ENCODE measurements at places on chromosomes 5 and 9.
A peak's percentile ranks its signal among the peaks of the same experiment; 100 is the strongest.

- DNase-seq = no peak
Observed at GRCh38 chr9:4674783-4675182, 4.6 kb upstream of the CDC37L1 start.

DNA sequence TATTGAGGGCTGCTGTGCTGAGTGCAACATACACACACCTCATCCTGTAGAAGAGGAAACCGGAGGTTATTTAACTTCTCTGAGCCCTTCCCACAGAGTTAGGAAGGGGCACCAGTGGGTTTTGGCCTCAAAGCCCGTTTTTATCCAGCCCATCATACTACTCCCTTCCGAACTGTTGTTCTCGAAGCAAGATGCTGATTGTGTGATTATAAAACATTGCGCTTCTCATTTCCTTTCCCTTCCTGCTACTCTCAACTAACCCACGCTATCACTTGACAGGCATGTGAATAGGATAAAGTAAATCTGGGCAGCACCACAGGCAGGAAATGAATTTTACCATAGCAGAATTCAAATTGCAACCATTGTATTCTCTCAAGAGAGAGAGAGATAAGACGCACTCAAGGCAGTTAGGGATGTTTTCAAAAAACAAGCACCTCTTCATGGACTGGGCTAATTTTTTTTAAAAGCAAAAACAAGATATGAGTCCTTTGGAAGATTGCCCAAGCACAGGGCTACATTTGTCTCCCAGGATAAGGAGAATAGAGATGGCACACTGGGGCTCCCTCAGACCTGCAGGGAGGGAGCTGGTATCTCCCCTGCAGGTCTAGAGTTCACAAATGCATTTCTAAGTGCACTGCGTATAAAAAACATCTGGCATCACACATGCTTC, 52.6 kb downstream of the GNA14 start:
- no peak for DNase-seq

GRCh38 chr5:97544240-97544639, 361.2 kb upstream of the RIOK2 start:
- no peak for DNase-seq

DNA sequence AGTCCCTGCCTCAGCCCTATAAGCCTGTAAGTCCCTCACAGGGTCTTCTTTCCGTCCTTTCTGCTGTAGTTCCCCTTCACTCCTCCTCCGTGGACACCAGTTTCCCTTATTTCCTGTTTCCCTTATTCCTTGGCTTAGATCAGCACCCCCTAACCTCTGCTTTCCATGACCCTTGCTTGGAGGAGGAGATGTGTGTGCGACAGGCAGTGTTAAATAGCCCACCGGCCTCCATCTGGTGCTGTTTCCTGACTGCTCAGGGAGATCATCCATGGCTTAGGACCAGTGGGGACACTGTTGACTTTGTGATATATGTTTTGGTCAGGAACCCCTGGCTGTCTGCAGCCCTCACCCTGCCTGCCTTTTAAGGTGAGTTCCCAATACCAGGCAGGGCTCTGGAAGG, 34.1 kb upstream of the PSD2 start:
- DNase-seq = no peak

DNA sequence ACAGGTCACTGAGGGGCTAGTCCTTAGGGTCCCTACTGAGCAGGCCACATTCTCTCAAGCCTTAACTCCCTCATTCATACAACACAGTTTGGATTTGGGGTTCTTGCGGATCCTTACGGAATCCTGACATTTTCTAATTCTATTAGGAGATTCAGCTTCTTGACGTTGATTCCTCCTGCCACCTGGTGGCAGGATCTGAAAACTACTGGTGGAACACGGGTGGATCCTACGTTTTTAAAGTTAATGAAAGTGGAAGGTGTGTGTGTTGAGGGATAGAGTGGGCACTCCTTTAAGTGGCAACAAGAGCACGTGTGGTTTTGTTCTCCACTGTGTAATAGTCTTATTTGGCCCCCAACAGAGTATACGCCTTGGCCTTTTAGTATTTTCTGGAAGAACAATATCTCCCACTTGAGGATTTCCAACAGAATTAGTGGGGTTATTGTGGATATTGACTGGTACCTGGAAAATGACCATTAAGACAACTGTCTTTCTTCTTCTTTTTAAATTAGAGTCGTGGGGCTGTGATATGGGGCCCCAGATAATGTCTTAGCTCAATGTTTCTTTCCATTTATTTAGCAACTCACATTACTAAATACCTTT, 25.2 kb downstream of the SLC28A3 start:
- DNase-seq = peak; percentile 38

DNA sequence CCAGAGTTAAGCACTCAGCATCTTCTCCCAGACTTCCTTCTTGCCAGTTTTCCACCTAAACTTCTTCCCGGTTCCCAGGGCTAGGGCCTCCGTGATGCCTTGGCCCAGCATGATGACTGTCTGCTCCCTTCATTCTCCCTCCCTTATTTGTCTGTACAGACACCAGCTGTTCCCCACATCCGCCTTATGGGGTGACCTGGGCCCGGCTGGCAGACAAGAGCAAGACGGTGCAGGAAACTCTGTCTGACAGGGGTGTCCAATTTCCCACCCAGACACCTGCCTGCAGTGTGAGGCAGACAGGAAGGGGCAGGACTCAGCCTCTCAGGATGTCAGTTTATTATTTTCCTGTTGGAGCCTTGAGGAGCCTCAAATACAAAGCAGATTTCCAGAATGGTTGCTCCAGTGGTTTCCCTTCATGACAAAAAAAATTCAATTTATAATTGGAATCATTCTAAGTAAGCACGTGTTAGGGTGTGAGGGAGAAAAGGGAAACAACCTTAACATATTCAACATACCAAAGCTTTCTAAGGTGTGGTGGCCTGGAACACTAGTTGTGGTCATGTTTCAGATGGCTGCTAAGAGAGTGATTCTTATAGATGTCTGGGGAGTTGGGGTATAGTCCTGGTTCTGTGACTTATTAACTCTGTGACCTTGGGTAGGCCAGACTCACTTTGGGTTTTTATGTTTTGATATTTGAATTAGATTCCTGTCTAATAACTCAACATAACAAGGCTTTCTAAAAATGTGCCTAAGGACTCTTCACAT, 234.5 kb downstream of the PAPPA start:
- DNase-seq = no peak

- no peak for DNase-seq
Observed at GRCh38 chr5:73673161-73673591, 47.2 kb downstream of the ARHGEF28 start.

DNA sequence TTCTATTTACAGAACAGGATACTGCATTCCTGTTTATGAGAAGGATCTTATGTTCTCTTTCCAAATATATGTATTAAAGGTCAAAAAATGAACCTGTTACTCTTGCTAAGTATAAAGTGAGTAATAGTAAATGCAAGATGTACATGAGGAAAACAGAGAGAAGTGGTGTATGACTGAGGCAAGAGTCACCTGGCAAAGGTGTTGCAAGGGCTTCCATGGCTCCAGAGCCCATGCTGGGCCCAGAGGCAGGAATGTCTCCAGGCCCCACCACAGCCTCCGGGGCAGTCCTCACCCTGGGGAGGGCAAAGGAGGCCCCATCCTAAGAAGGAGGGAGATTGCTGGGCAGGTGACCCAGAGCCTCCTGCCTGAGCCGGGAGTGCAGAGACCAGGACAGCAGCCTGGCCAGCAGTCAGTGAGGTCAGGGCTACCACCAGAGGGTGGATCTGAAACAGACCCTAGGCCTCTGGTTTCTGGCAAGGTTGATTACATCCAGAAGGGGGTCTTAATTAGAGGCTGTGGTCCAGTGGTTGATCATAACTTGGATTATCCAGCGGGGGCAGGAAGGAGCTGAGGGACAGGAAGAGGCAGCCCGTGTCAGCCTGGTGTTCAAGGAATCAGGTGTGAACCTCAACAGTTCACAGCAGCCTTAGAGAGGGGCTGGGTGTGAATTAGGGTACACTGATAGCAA, 57.3 kb upstream of the CPLX2 start:
- no peak for DNase-seq

GRCh38 chr5:136141561-136141960, 8.9 kb downstream of the SMAD5 start:
- DNase-seq = no peak

DNA sequence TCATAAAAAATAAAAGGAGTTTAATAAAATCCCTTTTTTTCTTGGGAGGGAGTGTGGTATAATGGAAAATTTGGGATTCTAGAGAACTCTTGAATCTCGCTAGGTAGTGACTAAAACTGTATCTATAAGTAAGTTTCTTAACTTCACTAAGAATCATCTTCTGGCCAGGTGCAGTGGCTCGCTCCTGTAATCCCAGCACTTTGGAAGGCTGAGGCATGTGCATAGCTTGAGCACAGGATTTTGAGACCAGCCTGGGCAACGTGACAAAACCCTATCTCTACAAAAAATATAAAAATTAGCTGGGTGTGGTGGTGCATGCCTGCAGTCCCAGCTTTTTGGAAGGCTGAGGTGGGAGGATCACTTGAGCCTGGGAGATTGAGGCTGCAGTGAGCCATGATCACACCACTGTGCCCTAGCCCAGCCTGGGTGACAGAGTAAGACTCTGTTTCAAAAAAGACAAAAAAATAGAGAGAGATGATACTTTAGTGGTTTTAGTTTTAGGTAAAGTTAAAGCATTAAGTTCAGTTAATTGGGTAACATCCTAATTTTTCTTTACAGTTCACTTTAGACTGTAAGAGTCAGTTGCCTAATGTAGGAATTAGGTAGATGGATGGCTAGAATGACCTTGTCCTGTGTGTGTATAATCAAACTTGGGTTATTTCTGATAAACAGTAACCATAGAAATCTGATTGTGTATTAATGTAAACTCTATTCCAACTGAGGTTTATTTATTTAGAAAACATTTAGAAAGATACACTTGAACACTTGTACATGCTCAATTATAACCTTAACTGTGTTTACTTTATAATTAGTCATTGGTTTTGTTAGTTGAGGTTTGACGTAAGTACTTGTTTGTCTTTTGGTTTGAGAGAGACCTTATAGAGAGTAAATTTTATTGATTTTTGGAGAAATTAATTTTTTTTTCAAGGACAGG, 17.8 kb downstream of the UNC13B start:
- no peak for DNase-seq

Data from stimulated activated CD4-positive, alpha-beta T cell treated with anti-CD3 and anti-CD28 coated beads, Interleukin-4, amount 100 ng/mL, for 48 hours (primary cell).